GM12864 (cell line): ENCODE measurements at places on chromosomes 12 and 14.

DNA sequence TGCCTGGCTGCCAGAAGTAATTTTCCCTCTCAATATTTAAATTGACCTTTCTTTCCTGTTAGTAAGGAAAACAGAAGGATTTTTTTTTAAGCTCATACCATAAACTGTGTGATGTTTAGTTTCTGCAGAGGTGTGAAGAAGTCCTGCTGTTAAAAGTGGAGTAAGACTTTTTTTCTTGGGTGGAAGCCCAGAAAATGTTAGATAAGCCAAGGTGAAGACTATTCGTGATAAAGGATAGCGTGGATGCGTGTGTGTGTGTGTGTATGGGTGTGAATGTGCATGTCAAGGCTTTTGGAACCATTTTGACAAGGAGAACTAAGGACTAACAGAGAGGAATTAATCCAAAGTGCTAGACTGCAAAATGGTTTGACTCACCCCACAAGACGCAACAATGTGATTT, 152.9 kb upstream of the SEL1L start:
- no peak for DNase-seq

GRCh38 chr12:115227137-115227615, 543.2 kb upstream of the TBX3 start:
- DNase-seq: no peak

DNA sequence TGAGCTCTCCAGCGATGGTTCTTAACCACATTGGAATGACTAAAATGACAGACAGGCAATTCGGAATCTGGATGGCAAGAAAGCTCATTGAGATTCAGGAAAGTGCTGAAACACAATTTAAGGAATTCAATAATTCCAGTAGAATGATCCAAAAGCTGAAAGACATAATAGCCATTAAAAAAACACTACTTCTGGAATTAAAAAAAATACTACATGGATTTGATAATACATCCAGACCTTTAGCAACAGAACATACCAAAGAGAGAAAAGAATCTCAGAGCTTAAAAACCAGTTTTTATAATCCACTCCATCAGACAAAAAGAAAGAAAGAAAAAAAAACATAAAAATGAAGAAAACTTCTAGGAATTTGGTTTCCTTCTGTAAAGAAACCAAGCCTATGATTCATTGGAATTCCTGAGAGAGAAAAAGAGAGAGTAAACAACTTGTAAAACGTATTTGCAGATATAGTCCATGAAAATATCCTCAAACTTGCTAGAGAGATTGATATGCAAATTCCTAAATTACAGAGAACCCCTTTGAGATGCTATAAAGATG, 52.8 kb downstream of the SLCO1B1 start:
- DNase-seq: no peak

DNA sequence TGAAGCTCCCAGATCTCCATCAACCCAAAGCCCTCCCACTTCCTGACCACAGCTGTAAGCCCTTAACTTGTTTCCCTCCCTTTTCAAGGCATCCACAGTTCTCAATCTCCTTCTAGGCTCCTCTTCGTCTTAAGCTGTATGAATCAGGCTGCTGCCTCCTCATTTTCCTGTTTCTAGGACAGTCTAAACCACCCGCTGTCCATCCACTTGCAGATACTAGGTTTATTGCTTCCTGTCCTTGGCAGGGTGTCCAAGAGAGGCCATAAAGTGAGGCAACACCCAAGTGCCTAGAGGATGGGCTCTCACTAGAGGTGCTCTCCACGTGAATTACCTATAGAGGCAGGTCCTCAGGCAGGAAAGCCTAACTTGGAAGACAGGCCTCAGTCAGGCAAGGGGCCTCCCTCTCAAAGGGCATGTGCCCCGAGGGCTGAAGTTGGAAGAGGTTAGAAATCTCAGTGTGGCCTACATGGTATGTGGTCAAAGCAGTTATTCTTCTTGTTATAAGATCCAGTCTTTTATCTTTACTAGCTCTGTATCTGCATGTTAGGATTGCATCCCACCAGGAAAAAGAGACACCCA, 8.8 kb upstream of the TMEM106C start:
- no peak for DNase-seq

DNA sequence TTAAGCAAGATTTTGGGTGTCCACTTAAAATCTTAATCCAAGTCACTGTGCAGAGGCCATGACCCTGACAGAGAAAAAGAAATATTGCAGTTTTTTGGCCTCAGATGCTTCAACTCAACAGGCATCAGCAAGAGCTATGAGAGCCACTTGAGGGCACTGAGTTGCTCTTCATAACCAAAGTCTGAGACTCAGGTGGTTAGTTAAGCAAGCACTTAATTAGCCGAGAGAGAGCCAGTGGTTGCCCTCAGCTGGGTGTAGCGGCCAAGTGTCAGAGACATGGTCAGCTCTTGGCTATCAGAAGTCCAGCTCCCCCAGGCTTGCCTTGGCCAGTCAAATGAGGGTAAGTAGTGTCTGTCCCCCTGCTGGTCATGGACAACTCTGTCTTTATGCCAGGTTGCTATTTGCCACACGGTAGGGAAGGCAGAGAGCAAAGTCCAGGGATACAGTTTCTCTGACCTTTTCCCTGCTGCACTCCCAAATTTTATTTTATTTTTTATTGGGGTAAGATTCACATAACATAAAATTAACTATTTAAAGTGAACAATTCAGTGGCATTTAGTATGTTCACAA, 9.0 kb upstream of the KRT71 start:
- DNase-seq: no peak

DNA sequence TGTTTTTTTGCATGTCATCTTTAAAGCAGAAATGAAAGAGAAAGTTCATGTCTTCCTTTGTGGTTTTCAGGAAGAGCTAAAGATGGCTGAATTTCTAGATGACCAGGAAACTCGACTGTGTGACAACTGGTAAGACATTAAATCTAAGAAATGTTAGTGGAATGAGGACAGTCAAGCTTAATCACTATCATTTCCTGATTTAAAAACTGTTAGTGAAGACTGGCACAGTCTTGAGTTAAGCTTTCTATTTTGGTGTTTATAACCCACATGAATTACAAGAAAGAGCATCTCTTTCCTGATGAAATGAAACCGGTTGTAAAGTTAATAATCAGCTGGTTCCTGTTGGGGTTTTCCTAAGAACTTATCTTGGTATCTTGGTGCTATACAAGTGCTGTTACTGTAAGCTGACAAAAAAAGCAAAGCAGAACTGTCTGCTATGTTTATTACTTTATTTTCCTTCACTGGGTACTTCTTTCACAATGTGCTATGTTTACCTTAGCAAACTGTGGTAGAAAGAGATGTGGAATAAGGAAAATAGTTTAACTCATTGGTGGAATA, 5.2 kb downstream of the TRAFD1 start:
- DNase-seq: no peak

- no peak for DNase-seq
Measured at GRCh38 chr12:38508246-38508645, 191.7 kb downstream of the ALG10B start.

GRCh38 chr12:129357233-129357632, 504.0 kb downstream of the GLT1D1 start:
- DNase-seq: no peak

GRCh38 chr14:63477556-63477955, 65.6 kb downstream of the PPP2R5E start:
- DNase-seq: no peak

DNA sequence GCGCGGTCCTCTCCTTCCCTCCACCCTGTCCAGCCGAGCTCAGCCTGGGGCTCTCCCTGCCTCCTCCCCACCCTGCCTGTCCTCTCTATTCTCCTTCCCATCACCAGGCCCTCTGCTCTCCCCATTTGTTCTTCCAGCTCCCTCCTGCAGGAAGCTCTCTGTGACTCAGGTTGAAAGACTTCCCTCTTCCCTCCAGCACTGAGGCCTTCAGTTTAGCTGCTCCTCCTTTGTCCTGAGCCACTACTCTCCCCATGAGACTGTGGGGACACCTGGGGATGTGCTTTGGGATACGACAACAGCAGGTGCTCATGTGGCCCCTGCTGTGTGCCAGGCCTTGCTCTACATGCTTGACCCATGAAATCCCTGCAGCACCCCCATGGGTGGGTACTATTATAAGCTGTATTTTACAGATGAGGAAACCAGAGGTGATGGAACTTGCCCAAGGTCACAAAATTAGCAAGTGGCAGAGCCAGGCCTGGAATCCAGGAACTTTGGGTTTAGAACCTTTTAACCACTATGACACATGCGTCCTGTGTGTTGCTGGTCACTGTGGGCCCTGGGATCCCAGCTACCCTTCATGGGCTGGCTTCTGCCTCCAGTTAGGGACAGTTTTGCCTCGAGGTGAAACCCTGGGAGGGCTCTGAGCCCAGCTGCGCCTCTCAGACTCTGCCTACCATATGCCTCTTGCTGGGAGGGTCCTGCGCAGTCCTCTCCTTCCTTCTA, 5.5 kb downstream of the KRT80 start:
- DNase-seq: no peak

DNA sequence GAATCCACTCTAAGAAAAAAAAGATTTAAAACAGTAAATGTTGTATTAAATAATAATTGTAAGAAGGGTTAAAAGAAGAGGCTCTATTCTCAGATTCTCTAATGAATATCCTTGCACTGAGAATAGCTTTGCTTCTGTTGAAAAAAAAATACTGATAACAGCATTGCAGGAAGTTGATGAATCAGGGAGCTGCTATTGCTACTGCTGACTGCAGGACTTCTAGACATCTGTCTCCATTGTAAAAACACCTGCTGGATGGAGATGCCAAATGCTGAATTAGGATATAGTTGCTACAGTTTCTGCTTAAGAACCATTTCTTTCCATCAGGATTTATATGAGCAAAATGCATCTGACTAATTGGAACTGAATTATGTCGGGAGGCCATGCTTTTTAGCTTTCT, 50.3 kb upstream of the ANP32D start:
- DNase-seq: no peak

- DNase-seq: no peak
Measured at GRCh38 chr12:116434155-116435011, 124.8 kb upstream of the MAP1LC3B2 start.

DNA sequence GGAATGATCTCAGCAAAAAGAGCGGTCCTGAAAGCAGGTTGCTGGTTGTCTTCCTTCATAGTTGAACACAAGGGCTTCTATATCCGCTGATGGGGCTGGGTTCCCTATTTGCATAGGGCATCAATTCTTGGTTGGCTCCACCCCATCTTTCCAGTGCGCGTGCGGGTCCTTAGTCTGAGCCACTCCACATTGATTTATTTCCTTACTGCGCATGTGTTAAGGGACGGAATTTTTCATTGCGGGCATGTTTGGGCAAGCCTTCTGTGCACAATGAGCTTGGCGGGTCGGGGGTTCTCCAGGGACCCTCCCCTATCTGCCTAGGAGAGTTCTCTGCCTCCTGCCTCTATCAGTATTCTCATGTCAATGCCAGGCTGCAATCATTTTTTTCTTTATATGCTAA, 21.2 kb upstream of the DLGAP5 start:
- DNase-seq: no peak

GRCh38 chr12:84912198-84913128, at the start of gene SLC6A15:
SLC6A15 (minus strand) TSS chr12:84912799; CDS start chr12:84892120, 20,679 bp downstream.
- no peak for DNase-seq
